Fibroblast of gingiva (primary cell): ENCODE measurements at places on chromosomes 4 and X.
A peak's percentile ranks its signal among the peaks of the same experiment; 100 is the strongest.

DNA sequence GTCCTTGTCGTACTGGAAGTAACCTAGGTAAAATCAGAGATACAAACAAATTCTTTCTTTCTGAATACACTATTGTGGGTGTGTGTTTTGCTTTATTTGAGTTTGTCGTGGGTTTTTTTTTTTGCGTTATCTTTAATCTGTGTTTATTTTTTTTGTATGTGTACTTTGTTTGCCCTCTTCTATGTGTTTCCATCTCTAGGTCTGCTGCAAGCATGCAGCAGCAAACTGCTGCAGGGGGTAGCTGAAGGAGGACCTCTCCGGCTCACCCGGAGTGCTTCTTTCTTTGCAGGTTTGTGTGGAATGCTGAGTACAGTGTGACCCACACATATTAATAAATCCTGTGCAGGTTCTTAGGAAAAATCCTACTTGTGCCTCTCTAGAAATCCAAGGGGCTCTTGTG, 64.8 kb downstream of the FNIP2 start:
- no peak for DNase-seq

GRCh38 chr4:602559-602942, 22.8 kb upstream of the PDE6B start:
- no peak for DNase-seq

GRCh38 chrX:9311421-9312160, 153.3 kb upstream of the TBL1X start:
- no peak for DNase-seq

DNA sequence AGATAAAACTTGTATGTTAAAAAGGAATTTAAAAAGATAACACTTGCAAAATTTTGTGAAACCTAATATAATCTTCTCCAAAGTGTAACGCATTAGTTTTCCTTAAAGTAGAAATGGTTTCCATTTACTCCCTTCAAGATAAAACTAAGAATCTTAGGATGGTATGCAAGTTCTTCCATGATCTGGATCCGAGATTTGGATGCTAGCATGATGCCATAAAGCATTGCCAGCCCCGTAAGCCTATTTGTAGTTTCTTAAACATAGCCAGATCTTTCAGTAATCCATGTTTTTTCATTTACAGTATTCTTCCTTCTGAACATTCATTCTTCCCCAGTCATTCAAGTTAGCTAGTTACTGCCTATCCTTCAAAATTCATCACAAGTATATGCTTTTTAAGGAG, 572.4 kb downstream of the KCNIP4 start:
- no peak for DNase-seq

DNA sequence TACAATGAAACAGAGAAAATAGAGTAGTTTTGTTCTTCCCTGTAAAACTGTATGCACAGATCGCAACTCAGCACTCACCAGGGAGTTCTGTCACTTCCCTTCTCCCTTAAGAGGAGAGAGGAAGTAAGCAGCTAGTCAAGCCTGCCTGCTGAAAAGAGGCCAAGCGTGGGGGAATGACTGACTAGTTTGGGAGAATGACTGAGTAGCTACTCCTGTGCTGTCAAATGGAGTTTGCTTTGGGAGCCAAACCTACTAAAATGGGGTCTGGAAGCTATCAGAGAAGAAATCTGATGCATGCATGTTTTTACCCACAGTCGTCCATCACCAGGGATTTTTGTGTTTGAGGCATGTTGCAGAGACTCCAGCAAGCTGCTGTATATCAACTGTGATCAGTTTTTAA, 54.6 kb upstream of the LHFPL1 start:
- DNase-seq = peak; percentile 1

DNA sequence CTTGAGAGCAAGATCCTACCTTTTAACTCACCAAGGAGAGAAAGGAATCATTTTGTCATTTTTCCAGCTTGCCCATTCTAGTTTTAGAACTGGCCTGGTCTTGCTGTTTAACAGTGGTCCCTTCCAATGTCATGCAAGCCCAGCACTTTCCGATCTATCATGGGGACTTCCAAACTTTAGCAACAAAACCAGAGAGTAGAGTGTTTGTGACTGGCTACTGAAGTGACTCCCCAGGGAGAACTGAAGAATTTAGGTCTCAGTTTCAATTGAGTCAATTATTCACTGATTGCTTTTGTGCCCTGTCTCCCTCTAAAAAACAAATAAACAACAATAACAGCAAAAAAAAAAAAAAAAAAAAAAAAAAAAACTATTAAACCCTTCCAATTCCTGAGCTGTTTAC, 108.3 kb downstream of the LHFPL1 start:
- no peak for DNase-seq

GRCh38 chr4:90425893-90426292, 298.7 kb downstream of the CCSER1 start:
- DNase-seq = no peak

DNA sequence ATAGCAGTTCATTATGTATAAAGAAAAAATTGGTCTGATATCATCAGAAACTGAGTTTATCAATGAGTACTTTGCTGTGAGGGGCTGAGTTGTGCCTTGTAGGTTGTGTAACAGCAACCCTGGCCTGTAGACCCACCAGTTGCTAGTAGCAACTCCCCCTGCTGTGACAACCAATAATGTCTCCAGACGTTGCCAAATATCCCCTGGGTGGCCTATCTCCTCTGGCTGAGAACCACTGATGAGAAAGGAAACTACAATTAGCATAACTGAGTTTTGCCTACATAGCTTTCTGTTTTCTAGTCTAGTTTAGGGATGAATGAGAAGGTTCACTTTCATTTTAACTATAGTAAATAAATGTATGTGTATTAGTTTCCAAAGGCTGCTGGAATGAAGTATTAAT, 234.1 kb downstream of the CPE start:
- no peak for DNase-seq

GRCh38 chr4:176656108-176656507, 136.6 kb downstream of the VEGFC start:
- DNase-seq = peak; percentile 77

- no peak for DNase-seq
Measured at GRCh38 chrX:346034-346813, 27.6 kb upstream of the GTPBP6 start.

- DNase-seq = peak; percentile 69
Measured at GRCh38 chr4:110270492-110271197, 72.2 kb upstream of the ELOVL6 start.

DNA sequence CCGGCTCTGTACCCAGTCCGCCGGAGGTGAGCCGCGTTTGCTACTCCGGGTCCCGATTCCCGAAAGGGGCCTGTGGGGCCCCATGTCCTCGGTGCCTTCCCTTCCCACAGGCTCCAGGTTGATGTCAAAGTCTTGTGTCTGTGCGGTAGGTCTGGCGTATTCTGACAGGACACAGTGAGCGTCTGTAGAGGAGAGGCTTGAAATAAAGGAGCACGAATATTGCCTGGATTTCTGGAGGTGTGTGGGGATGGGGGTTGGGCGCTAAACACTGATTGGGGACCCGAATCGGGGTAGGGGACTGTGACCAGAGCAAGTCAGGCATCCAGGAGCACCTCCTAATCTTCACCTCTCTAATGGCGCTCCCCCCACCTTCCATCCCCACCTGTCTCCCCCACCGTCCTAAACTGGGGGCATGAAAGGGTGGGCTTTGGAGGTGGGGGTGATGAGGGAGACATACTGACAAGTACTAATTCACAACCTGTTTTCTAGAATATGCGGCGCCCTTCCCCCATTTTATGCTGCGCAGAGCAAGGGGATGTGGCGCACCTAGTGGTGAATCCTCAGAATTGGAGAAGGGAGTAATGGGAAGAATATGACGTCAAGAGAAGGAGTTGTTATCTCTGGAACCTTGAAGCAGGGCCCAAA, 855 bp downstream of the GPRASP2 start:
- DNase-seq = peak; percentile 44

- DNase-seq = no peak
Measured at GRCh38 chr4:40628888-40629287, 776 bp downstream of the RBM47 start.

DNA sequence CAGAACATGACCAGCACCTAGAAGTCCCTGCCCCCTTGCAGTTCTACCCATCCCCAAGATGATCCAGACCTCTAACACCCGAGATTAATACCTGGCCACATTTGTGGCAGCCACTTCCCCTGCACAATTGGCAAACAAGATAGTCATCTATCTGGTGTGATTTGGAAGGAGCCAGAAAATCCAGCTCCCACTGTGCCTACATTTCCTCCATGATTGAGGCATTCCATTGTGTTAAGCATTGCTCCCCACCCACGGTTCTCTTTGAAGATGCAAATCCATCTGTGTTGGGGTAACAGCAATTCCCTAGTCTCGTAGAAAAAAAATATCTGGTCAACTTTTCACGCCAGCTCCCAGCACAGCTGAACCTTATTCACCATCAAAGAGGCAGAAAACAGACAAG, 405.0 kb downstream of the BCOR start:
- no peak for DNase-seq

DNA sequence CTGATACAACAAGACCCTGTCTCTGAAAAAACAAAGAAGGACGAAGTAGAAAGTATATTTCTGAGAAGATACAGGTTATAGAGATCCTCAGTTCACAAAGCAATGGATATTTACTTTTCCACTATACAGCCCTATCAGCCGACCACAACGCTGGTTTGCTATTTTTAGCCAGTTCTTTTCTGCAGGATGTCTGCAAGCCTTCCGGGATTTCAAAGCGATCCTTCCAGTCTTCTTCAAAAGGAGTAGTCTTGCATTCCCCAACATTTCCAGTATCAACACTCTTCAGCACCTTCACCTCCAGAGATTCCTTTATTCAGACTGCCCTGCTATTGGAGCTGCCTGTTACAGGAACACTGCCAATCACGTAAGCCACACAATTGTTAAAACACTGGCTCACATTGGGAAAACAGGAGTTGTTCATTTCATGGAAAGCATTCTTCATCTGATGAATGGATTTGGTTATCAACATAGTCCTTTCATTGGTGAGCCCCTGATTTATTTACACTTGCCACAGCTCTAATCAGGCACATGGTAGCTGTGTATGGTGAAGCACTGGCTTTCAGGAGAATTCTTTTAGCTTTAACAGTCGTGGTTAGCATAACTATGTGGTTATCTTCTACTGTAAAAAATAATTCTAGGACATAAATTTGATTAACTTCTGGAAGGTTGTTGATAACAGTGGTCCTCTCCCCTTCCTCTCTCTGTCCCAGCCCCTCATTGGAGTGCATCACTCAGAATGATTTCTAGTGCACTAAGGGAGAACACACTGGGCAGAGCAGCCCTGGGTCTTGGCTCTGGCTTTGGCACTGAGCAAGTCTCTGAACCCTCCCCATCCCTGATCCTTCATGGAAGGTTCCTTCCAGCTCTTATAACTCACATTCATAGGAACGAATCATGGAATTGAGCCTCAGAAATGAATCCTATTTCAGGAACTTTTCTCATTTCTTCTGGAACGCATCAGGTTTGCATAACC, 109.9 kb upstream of the SORBS2 start:
- DNase-seq = no peak

GRCh38 chr4:14564281-14564680, 438.0 kb upstream of the CPEB2 start:
- no peak for DNase-seq

DNA sequence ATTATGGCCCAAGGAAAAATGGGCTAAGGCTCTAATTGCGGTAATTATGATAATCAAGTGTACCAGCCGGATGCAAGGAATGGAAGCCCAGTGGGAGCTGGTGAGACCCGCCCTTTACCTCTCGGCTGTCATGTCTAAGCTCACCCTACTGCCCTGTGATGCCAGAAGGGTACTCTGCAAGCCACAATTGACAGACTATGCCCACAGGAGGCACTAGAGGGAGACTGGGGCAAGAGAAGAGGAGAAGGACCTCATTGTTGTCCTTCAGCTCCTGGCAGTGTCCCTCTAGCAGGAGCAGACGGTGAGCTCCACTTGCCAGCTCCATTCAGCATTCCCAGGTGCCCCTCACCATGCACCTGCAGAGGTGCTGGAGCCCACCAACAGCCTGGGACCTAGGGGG, 141.8 kb downstream of the SMIM20 start:
- DNase-seq = no peak

GRCh38 chr4:15034071-15034764, 31.9 kb downstream of the CPEB2 start:
- peak; percentile 33 for DNase-seq

DNA sequence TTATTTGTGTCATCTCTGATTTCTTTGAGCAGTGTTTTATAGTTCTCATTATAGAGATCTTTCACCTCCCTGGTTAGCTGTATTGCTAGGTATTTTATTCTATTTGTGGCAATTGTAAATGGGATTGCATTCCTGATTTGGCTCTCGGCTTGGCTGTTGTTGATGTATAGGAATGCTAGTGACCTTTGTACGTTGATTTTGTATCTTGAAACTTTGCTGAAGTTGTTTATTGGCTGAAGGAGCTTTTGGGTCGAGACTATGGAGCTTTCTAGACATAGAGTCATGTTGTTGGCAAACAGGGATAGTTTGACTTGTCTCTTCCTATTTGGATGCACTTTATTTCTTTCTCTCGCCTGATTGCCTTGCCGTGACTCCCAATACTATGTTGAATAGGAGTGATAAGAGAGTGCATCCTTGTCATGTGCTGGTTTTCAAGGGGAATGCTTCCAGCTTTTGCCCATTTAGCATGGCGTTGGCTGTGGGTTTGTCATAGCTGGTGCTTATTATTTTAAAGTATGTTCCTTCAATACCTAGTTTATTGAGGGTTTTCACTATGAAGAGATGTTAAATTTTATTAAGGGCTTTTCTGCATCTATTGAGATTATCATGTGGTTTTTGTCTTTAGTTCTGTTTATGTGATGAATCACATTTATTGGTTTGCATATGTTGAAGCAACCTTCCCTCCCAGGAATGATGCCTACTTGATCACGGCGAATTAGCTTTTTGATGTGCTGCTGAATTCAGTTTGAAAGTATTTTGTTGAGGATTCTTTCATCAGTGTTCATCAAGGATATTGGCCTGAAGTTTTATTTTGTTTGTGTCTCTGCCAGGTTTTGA, 72.7 kb upstream of the BOD1L1 start:
- DNase-seq = peak; percentile 80

DNA sequence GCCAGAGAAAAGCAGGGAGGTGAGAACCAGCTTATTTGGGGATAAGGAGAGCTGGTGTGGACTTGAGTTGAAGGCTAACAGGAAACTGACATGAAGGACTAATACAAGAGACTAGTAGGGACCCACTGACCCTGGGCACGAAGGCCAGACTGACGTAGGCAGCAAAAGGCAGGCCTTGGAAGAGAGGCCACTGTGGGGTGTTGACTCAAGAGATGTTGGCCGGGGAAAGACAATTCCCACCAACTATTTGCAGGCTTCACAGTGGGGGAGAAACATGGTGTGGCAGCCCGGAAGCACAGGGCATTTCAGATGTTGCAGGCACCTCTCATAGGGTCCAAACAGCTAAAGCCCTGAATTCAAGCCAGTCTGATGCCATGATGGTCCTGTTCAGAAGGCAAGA, 24.4 kb upstream of the MAP3K15 start:
- no peak for DNase-seq

- no peak for DNase-seq
Measured at GRCh38 chrX:125757794-125758564, 408.1 kb downstream of the DCAF12L2 start.

- DNase-seq = no peak
Measured at GRCh38 chrX:1093586-1094421, 118.6 kb downstream of the CRLF2 start.

GRCh38 chr4:173538909-173539445, 8.9 kb upstream of the HAND2 start:
- DNase-seq = no peak

GRCh38 chrX:2500091-2500802, 529 bp downstream of the DHRSX start:
- DNase-seq = peak; percentile 57

GRCh38 chr4:53589511-53589910, 1.8 kb downstream of the LNX1 start:
- no peak for DNase-seq

- peak; percentile 11 for DNase-seq
Measured at GRCh38 chr4:110357521-110357920, 118.4 kb upstream of the ENPEP start.

- DNase-seq = no peak
Measured at GRCh38 chr4:20829617-20830357, 129.5 kb downstream of the PACRGL start.
